Activated CD4-positive, alpha-beta T cell treated with anti-CD3 and anti-CD28 coated beads for 4 hours (primary cell): ENCODE measurements at places on chromosomes 5 and 9.

- no peak for DNase-seq
Measured at GRCh38 chr5:138264183-138264582, 10.2 kb downstream of the GFRA3 start.

DNA sequence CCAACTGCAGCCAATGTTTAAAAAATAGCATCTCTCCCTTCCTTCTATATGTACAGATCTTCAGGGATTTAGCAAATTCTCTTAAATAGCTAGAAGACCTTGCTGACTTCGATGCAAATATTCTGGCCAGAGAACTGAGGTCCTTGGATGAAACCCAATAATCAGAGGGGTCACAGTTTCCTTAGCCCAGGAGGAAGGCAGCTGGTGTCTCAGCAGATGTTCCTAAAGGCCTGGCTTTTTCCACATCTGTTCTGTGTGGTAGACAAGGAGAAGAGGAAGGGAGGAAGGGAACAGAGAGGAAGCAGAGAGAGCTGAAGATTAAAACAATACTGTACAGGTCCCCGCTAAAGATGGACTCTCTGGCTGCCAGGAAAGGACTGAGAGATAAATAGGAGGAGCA, 33.1 kb downstream of the BOD1 start:
- DNase-seq, result no peak

GRCh38 chr9:4090491-4090890, 209.4 kb downstream of the GLIS3 start:
- DNase-seq, result no peak

- DNase-seq, result no peak
Measured at GRCh38 chr9:35102465-35102768, 514 bp downstream of the STOML2 start.

DNA sequence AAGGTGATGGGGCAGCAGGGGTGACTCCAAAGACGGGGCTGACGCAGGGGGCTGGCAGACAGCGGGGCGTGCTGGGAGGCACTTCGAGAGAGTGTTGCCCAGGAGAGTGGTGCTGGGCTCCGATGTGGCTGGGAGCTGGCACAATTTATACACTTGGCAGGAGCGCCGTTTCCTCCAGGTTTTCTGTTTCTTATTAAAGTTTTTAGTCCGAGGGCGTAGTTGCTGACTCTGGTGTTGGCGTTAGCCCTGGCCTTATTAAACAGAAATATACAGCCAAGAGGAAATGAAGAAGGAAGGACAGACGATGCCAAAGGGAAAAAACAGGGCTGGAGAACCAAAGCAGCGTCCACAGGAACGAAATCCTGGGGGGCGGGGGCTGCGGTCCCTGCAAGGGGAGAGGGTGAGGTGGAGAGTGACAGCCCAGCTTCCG, 139.6 kb upstream of the PHYKPL start:
- no peak for DNase-seq

DNA sequence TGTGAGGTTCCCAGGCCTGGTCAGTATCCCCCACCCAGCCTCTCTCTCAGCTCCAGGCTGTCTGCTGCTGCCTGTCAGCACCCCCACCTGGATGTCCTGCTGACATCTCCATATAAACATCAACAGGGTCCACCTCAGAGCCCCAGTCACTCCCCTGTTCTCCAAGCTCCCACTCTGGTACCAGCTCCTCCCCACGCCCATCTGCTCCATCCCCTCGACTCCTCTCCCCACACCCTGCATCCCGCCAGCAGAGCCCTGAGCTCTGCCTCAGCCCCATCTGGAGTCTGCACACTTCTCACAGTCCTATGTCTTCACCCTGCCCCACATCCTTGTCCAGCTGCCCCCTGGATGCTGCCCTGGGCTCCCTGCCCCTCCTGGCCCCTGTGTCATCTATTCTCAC, 67.7 kb upstream of the LRRTM2 start:
- DNase-seq, result no peak

GRCh38 chr5:41721516-41721915, 148.7 kb downstream of the OXCT1 start:
- DNase-seq, result no peak
